ENCODE measurements at places on chromosomes 7 and 10.

DNA sequence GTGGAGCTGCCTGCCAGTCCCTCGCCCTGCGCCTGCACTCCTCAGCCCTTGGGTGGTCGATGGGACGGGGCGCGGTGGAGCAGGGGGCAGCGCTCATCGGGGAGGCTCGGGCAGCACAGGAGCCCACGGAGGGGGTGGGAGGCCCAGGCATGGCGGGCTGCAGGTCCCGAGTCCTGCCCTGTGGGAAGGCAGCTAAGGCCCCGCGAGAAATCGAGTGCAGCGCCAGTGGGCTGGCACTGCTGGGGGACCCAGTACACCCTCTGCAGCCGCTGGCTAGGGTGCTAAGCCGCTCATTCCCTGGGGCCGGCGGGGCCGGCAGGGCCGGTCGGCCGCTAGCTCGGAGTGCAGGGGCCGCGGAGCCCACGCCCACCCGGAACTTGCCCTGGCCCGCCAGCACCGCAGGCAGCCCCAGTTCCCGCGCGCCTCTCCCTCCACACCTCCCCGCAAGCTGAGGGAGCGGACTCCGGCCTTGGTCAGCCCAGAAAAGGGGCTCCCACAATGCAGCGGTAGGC is 565.9 kb upstream of the NRG3 start:
- no peak for DNase-seq

DNA sequence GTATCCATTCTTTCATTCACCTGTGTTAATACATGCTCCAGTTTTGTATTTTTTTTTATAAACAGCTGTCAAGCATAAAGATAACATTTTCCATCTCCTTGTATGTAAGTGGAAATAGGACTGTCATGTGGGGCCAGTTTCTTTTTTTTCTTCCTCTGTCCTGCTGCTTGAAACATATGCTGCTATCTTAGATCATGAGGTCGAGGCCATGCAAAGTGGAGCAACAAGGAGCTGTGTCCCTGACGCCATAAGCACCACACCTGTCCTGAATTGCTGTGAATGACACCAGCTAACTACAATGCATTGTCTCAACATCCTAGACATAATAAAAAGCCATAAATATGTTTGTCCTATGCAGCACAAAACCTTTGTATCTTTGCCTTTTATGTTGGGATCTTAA is 37.7 kb upstream of the SLC26A4 start:
- DNase-seq: no peak

- DNase-seq: no peak
Observed at GRCh38 chr7:108572480-108572879, 2.8 kb downstream of the DNAJB9 start.

- no peak for DNase-seq
Observed at GRCh38 chr10:3919709-3920308, 134.8 kb upstream of the KLF6 start.

DNA sequence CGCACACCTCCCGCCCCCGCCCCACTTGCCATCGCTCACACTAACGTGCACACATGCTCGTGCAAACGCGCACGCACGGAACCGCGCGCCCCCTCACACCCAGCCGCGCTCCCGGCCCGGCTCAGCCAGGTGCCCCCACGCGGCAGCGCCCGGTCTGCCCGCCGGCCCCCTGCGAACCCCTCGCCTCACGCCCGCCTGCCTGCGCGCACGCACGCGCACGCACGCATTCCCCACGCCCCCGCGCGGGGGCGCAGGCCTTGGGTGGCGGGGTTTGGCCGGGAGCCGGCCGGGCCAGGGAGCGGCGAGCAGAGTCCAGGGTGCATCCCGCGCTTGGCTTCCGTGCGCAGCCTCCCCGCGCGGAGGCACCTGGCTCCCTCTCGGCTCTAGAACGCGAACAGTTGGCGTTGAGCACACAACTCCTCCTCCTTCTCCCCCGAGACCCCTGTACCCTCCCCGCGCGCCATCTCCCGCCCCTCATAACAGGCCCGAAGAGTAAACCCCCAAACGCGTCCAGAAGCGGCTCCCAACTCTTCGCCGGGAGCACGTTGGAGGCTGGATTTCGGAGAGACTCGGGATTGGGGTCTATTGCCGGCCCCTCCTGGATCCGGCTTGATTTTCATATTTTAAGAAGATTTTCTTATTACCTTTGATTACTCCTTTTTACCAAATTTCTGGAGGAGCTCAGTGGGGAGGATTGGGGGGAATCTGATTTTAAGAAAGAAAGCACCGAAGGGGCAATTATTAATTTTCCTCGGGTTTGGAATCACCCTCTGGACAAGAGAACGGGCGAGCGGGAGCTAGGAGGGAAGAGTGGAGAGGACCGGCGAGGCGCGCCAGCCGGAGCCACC is 527 bp upstream of the SORCS3 start:
- DNase-seq: no peak

DNA sequence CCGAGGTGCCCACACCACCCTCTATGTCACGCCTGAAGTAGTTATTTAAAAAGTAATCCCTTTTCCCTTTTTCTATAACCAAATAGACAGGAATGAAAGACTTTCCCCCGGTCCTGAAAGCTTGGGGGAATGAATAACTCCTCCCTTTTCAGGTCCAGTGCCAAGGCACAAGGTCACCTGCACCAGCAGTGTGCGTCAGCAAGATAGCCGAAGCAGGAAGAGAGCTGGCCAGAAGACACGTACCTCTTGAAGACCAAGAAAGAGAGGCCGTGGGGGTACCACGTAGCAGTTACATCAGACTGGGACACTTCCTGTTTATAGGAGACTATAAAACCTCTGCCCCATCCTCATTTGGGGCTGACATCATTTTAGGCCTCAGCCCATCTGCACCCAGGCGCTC is 10.7 kb upstream of the AKR1B1 start:
- no peak for DNase-seq

- no peak for DNase-seq
Observed at GRCh38 chr7:47215049-47215448, 366.9 kb downstream of the TNS3 start.

- no peak for DNase-seq
Observed at GRCh38 chr7:94212160-94212559, 182.5 kb upstream of the COL1A2 start.

DNA sequence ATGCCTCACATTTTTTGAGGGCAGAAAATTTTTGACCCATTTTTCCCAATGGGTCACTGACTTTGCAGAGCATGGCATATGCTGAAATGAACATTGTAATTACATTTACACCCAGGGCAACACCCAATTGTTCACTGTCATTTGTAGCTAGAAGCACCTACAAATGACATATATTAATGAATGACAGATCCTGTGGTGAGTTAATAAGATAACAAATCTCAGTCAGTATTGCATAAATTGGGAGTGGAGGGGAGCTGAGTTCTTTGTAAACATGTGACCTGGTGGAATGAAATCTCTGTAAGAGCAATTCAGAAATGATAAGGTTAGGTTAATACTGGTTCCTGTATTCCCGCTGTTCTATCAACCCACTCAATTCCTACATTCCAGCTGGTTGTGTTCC is 255.1 kb upstream of the LRRN3 start:
- DNase-seq: no peak

GRCh38 chr10:2913474-2913873 is 153.9 kb upstream of the PFKP start:
- no peak for DNase-seq

- peak; percentile 45 for DNase-seq
Observed at GRCh38 chr7:23467806-23468525, 2.3 kb downstream of the IGF2BP3 start.

DNA sequence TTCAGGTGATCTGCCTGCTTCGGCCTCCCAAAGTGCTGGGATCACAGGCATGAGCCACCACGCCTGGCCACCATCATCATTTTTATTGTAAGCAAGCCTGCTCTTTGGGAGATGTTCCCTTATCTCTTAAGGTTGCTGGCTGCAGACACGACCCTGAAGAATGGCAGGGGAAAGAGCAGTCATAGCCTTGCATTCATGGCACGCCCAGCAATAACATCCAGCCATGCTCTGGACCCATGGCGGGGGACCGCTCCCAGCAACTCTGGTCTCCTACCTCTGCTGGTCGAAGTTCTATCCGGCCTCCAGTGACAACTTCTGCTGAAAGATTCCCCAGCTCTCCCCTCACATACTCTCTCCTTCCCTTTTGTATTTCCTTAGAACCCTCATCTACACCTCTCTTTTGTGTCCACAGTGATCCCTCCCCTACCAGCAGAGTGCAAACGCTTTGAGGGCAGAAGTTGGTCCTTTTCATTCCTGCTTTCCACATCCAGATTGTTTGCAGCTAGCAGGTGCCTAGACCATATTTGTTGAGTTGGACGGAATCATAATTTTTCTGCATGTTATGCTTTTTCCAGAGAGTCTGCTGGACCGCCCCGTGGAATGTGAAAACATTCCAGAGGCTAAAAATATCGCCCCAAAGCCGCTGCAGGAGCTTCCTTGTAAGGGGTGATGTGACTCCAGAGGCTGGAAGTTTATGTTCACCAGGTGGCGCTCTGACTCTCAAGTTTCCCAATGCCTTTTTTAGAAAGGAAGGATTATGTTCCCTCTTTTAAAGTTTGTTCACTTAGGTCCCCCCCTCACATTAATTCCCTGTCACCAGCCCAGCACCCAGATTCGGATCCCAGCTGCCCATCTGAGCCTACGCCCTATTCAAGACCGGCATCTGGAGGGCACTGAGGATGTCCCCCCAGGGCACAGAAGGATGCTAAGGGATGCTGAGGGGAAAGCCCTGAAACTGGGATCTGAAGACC is 4.3 kb upstream of the MARVELD1 start:
- DNase-seq: peak; percentile 92

DNA sequence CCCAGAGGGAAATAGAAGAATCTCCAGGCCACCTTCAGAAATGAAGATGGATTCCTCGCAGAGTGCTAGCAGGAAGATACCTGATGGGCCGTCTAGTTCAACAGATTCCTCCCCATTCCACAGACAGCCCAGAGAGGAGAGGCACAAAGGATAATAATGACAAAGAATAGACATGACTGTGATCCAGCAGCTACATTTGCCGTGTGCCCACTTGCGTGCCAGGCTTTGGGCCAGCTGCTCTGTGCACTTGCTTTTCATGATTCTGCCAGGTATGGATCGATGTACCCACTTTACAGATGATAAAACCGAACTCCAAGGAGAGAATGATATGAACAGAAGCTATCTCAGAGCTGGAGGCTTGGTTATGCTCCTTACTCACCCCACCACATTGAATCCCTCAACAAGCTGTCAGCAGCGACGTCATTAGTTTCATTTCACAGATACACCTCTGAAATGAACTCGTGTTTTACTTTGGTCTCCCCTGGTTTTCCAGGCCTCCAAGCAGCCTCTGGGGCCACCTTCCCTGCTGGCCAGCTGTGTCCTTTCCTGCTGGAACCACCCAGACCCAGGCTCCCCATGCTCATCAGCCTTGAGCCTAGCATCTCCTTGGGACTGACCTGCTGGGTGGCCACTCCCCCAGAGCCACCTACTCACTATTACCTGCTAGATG is 11.9 kb upstream of the WDFY4 start:
- no peak for DNase-seq

GRCh38 chr7:140155428-140155827 is 21.4 kb downstream of the KDM7A start:
- DNase-seq: no peak

DNA sequence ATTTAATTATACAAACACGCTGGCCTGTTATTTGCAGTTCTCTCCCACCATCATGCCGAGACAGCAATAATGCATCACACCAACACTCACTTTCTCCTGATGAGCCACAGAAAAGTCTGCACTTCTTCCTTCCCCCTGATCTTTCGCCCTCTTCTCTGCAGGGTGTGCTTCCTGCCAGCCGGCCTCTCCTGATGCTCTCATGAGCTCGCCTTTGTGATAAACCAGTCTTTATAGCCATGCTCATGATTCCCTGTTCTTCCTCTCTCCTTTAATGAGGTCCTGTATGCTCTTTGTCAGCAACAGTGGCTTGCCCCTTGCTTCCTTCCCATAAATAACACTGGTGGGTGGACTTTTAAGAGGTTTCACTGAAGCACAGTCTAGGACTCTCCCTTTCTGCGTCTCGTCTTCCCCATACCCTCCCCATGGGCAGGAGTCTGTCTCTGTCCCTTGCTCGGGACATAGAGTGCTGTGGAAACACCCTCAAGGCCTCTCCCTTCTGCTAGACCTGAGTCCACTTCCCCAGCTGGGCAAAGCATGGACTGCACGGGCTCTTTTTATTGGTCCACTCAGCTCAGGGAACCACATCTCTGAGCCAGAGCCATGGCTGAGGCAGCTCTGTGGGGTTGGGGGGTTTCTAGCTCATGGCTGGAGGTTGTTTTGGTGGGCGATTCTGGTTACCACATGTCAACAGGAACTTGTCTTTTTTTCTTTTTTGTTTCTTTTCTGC is 133.9 kb downstream of the C10orf105 start:
- no peak for DNase-seq

DNA sequence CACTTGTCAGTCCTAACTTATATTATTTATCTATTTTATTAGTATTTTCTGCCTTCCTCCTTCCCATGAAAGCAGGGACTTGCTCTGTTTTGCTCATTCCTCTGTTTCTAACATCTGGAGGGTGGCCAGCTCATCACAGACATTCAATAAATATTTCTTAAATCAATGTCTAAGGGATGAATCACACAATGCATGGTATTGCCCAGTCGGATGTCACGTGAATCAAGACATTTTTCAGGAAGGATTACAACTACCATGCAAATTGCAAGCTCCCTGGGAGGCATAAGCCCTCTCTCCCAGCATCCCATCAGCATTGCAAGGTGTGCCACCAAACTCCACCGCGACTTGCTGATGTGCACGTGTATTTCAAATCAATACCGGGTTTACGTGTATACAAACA is 146.6 kb upstream of the RNF32 start:
- peak; percentile 56 for DNase-seq

DNA sequence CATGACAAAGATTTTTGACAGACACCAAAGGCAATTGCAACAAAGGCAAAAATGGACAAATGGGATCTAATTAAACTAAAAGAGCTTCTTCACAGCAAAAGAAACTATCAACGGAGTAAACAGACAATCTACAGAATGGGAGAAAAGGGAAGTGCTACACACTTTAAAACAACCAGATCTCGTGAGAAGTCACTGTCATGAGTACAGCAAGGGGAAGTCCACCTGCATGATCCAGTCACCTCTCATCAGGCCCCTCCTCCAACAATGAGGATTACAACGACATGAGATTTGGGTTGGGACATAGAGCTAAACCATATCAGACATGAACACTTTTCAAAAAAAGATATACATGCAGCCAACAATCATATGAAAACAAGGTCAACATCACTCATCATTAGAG is 11.5 kb upstream of the PSTK start:
- no peak for DNase-seq

DNA sequence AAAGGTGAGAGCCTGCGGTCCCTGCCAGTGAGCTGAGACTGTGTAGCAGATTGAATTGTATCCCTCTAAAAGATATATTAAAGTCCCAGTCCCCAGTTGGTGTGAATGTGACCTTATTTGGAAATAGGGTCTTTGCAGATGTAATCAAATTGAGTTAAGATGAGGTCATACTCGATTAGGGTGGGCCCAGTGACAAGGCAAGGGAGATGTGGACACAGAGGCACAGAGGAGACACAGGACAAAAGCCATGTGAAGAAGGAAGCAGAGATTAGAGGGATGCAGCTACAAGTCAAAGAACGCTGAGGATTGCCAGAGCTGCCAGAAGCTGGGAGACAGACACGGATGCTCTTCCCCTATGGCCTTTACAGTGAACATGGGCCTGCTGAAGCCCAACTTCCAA is 104.3 kb downstream of the CLEC2L start:
- DNase-seq: no peak

All from fibroblast of skin of scalp (primary cell).